ENCODE measurements at places on chromosomes 11 and 22.

GRCh38 chr11:116188350-116188749 is 584.4 kb downstream of the BUD13 start:
- DNase-seq: no peak

GRCh38 chr11:128915149-128915521 is 24.0 kb downstream of the KCNJ5 start:
- no peak for DNase-seq

GRCh38 chr11:88282747-88283515 is 54.6 kb downstream of the CTSC start:
- DNase-seq: no peak

DNA sequence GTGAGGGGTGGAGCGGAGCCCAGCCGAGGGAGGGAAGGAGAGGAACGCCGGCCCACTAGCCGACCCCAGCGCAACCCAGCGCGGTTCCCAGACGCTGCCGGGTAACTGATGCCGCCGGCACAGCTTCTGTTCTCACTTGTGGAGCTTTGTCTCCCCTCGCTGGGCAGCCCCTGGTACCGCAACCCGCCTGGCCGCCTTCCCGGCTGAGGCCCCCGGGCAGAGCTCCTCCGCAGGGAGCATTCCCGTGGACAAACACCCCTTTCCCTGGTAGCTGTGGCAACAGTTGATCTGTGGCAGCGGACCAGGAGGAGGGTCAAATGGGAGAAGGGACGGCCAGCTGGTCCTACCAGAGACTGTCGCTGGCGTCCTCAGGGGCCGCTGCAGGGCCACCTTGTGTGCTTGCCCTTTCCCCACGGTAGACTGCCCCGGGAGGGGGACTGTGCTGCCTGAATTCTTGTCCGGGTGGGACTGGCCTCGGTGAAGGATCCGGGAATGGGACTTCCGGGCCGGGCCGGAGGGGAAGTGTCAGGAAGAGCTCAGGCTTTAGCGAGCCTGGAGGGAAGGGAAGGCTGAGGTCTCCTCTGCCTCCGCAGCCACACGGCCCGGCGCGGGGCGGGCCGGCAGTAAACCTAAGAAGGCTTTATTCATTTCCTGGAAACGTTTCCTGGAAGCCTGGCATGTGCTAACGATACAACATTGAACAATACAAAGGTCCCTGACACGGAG is 468.0 kb downstream of the OPCML start:
- DNase-seq: peak; percentile 75
